ENCODE measurements at places on chromosomes 6 and 20.

- DNase-seq: no peak
These were observed 152.5 kb downstream of the FOXC1 start for GRCh38 chr6:1762203-1762602.

DNA sequence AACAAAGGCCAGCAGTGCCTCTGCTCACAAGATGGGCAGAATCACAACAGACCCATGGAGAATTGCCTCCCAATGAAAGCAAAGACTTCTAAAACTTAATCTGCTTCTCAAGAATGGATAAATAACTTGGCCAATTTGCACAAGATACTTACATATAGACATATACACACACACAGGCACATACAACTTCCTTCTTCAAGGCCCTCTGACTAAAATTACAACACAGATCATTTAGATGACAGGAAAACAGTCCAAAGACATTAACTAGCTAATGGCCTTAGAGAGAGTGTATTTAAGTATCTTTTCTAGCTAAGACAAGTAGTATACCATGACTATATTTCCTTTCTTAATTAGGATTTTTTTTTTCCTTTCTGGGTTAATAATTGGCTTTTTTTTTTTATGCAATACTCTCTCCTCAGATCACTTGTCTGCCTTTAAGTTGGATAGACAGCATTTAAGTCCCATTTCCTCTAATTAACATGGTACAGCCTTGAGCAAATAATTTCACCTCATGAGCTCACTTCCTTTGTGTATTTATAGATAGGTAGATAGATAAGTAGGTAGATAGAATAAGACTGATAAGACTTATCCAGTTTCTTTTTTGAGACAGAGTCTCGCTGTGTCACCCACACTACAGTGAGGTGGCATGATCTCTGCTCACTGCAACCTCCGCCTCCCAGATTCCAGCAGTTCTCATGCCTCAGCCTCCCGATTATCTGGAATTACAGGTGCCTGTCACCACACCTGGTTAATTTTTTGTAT lies 70.0 kb downstream of the NRSN1 start:
- DNase-seq: no peak

- DNase-seq: no peak
These were observed 146.2 kb downstream of the TBX18 start for GRCh38 chr6:84618046-84618752.

DNA sequence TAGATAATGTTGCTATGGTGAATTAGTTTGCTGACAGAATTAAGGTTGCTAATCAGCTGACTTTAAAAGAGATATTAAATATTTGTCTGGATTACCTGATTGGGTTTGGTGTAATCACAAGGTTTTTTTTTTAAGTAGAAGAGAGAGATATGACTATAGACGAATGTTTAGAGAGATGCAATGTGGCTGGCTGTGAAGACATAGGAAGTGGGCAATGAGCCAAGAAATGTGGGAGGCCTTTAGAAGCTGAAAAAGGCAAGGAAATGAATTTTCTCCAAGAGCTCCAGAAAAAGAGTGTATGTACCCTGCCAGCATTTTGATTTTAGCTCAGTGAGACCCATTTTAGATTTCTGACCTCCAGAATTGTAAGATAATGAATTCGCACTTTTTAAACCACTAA lies 598.3 kb downstream of the PKHD1 start:
- no peak for DNase-seq

GRCh38 chr6:119960456-119960855 lies 610.9 kb upstream of the MAN1A1 start:
- no peak for DNase-seq

DNA sequence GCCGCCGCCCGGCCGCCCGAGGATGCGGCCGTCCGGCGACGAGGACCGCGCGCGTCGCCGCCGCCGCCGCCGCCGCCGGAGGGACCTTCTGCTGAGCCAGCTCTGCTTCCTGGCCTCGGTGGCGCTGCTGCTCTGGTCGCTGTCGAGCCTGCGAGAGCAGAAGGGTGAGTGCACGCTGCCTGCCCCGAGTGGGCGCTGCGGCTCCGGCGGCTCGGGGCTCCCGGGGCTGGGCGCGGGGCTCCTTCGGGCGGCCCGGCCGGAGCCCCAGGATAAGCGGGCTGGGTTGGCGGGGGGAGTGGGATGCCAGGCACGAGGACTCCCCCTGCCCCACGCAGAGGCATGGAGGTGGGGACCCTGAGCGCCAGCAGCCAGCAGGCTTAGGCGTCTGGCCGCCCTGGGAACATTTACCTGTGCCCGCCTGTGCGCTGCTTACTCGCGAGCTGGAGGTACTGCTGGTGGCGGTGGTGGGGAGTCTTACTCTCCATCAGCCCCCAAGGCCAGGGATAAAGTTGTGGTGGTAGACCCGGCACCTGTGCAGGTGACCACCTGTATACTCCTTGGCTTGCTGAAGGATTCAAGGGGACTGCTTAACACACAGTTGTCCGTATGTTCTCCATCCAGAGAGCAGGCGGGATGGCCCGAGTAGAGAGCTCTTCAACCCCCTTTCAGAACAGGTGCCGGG lies 520 bp downstream of the SLC24A3 start:
- peak; percentile 53 for DNase-seq

GRCh38 chr6:50270415-50270814 lies 220.7 kb upstream of the DEFB112 start:
- DNase-seq: no peak

DNA sequence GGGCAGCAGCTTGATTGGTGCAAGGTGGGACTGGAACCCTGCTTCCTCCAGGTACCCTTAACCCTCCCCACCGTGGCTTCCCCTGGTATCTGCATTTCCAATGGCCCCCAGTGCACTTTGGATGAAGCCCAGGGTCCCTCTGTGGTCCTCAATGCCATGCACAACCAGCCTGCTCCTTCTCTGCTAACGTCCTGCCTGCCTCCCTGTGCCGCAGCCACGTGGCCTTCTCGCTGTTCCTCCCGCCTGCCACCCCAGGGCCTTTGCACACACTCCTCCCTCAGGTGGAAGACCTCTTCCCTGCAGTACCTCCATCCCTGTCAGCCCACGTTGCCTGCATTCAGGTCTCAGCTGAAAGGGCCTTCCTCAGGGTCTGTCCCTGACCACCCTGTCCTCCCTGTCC lies 101.6 kb downstream of the BMP7 start:
- DNase-seq: no peak

GRCh38 chr6:169529931-169530751 lies 171.7 kb downstream of the WDR27 start:
- DNase-seq: peak; percentile 77

GRCh38 chr6:7171119-7171518 lies 63.4 kb downstream of the RREB1 start:
- no peak for DNase-seq

DNA sequence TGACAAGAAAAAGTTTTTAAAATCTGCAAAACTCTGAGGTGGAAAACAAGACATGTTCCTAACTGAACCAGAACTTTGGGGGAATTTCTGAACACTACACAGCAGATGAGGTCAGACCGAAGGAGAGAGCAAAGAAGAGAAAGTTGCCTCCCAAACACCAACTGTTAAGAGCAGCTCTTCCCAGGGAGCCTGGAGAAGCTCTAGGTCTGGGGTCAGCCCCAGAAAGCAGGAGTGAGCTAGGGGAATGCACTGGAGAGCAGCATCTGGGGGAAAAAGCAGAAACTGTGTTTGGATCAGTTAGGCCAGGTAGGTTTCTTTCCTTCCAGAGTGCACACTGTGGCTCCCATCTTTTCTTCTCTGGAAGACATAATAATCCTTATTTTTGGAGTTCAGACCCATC lies 41.3 kb downstream of the FKBP5 start:
- no peak for DNase-seq
